Vagina (tissue), 2 donors: ENCODE measurements at places on chromosomes 3 and 15.

- DNase-seq: peak; percentile 93
These were observed 321.5 kb upstream of the CTNNB1 start for GRCh38 chr3:40877631-40878463.

GRCh38 chr3:23071758-23072157, 131.4 kb upstream of the UBE2E2 start:
- DNase-seq: no peak

DNA sequence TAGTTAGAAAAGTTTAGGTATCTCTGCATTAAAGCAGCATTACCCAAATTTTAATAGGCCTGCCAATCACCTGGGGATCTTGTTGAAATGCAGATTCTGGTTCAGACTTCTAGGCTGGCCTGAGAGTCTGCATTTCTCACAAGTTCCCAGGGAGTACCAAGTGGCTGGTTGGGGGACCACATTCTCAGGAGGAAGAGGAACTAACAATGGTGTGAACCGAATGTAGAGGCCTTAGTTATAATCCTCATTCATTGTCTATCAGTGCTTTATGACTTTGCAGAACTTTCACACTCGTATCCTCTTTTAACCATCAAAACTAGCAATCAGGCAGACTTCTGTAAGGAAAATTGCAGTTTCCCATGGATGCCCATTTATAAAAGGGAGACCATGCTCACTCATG, 38.2 kb upstream of the UBE2E1 start:
- DNase-seq: no peak

GRCh38 chr3:121707531-121708273, 41.8 kb downstream of the GOLGB1 start:
- DNase-seq: no peak

- no peak for DNase-seq
These were observed 648.1 kb downstream of the NTRK3 start for GRCh38 chr15:87608238-87609028.

GRCh38 chr3:45938864-45939263, 4.4 kb upstream of the CXCR6 start:
- DNase-seq: no peak

GRCh38 chr3:128488991-128489673, 3.9 kb downstream of the GATA2 start:
- DNase-seq: no peak

- DNase-seq: no peak
These were observed 15.7 kb upstream of the MEF2A start for GRCh38 chr15:99550077-99550476.

DNA sequence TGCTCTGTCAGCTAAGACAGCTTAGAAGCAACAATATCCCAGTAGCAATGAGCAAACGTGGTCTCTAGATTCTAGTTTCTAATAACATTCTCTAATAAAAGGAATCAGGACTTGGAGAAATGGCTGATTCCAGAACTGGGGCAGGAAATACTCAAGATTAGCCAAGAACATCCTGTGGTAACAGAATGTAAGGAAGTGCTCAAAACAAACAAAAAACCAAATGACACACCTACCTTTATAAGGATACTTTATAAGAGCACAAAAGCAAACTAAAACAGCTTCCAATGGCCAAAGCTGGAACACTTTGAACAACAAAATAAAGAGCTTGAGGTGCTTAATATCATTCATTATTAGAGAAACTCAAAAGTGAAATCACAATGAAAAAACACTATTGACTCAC, 33.1 kb upstream of the EIF5A2 start:
- DNase-seq: no peak

DNA sequence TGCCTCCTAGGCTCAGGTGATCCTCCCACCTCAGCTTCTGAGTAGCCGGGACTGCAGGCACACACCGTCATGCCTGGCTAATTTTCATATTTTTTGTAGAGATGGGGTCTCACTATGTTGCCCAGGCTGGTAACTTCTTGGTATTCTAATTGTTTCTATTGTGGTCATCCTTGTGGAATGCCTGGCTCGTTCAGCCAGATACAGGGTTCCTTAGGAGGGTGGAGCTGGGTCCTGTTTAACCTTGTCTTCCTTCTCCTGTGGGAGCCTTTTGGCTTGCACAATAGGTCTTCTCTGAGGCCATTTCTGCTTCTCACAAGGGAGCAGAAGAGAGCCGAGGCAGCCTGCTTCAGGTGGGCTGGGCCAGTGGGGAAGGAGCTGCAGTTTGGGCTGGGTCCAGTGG, 15.7 kb downstream of the PLEKHO2 start:
- DNase-seq: no peak

GRCh38 chr3:128554465-128555097, 61.6 kb upstream of the GATA2 start:
- DNase-seq: no peak

DNA sequence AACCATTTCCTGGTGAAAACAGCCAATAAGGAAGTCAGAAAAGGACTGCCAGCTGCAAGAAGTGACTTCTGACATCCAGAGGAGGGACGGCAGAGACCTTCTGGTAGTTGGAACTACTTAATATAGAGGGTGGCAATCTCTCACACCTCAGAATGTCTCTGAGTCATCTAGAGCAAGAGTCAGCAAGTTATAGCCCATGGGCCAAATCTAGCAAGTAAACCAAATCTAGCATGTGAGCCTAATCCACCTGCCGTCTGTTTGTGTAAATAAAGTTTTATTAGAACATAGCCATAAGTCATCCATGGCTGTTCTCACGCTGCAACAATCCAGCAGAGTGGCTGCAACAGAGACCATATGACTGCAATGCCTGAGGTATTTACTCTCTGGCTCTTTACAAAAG, 160.5 kb upstream of the NR2E3 start:
- no peak for DNase-seq

- DNase-seq: no peak
These were observed 167.3 kb downstream of the ALCAM start for GRCh38 chr3:105533960-105534359.

DNA sequence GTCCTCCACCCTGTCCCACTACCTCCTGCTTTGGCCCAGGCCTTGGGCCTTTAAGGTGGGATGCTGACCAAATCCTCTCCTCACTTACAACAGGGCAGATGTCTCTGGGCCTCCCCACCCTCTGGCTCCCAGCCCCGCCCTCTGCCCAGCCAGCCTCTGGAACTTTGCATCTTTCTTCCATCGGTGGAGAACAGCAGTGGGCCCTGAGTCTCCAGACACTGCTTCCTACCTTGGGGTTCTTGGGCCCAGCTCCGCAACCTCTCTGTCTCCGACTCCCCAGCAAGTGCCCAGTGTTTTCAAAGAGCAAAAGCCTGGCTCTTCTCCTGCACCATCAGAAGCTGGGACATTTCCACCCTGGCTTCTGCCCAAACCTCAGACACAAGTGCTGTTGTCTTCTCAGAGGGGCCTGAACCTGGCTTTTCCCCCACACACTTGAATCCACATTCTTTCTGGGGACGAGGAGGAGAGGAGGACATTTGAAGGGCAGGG, 33.1 kb downstream of the MRAS start:
- DNase-seq: no peak

DNA sequence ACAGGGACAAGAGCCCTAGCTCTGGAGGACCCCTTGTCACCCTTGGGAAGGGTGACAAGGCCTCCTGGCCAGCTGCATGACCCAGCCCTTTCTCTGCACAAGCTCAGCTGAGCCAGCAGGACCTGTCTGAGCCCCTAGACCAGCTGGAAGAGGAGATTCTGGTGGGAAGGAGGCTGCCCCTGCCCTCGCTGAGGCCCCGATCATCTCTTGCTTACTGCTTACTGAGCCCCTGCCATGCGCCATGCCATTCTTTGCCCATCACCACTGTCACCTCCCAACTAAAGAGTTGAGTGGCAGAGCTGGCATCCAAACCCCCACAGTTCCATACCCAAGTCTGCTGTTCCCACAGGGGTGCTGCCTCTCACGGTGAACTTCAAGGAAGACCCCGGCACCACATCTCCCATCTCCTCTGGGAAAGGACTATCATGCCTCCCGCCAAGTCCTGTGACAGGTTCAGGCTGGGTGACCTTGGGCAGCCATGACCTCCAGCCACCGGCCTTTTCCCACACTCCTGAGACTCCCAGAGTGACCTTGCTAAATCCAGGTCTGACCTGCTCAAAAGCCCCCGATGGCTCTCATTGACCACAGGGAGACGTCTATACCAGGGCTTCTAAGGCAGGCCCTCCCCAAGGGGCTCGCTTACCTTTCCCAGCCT, 34.0 kb downstream of the ACSBG1 start:
- no peak for DNase-seq

GRCh38 chr15:101498717-101499480, 9.4 kb upstream of the PCSK6 start:
- peak; percentile 65 for DNase-seq

- DNase-seq: no peak
These were observed 265.0 kb downstream of the EPHA3 start for GRCh38 chr3:89372456-89372855.

DNA sequence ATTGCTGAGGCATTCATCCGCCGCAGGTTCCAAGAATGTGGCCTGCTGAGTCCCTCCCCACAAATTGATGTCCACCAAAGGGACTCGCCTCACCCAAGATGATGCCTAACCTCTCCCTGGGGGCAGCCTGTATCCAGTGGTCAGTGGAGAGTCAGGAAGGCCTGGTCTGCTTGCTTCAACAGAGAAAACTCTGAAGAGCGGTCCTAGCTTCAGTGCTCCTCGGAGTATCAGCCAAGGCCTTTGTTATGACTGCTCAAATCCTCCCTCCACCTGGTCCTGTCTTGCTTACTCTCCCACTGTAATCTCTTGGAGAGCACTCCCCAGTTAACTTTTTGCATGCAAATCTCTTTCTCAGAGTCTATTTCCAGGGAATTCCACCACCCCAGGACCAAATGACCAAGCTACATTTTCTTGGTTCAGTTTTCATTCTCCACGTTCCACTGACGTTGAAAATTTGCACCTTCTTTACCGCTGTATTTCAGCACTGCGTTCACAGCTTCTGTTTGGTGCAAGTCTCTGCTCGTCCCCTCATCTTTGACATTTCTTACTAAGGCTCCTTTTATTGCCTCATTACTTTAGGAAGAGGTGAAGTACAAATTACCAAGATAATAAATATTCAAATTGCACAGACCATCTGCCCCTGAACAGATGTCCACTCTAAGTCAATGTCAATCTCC, 22.3 kb downstream of the CMTM7 start:
- no peak for DNase-seq

- no peak for DNase-seq
These were observed 5.2 kb downstream of the OCA2 start for GRCh38 chr15:28093752-28094535.

DNA sequence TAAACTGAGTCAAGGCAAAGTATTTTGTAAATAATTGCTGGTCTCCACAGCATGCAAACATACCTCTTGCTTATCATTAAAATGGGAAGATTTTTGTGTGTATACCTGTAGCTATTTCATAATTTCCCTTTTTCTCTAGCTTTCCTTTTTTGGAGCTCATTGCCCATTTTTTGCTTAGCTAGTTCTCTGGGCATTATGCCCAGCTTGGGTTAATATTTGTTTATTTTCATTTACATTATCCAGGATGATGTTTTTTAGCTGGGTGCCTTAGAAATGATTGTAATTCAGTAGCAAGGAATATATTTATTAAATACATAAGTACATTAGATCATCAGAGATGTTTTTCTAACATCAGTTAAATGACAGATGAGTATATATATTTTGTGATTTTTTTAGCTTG, 1271.7 kb upstream of the GBE1 start:
- no peak for DNase-seq
